G401 (cell line): ENCODE measurements at places on chromosomes 1 and 21. TPM values are rescaled to one million over a fixed set of nuclear protein-coding genes. Genes with fewer than 3 reads are reported as not detected.

ZFP69B gene
- 2.8 and 3.0 TPM in 2 replicates for total RNA-seq

TMEM82 gene
- total RNA-seq: not detected in 2 replicates

HMGCS2 gene
- not detected in 2 replicates for total RNA-seq

OR10Z1 gene
- total RNA-seq: not detected in 2 replicates

NEK2 gene
- total RNA-seq: 38.2 and 42.5 TPM in 2 replicates

OR10T2 gene
- not detected in 2 replicates for total RNA-seq

OR2T2 gene
- total RNA-seq: not detected in 2 replicates

MAD2L2 gene
- total RNA-seq: 144 and 155 TPM in 2 replicates

CLCA4 gene
- not detected in 2 replicates for total RNA-seq

TNFRSF18 gene
- 1.2 TPM in 1 of 2 replicates, not detected in the other for total RNA-seq

GPR52 gene
- total RNA-seq: not detected in 2 replicates

IFFO2 gene
- 12.7 and 15.7 TPM in 2 replicates for total RNA-seq

LRRC42 gene
- 60.4 and 94.7 TPM in 2 replicates for total RNA-seq

OR6K3 gene
- not detected in 2 replicates for total RNA-seq

C1orf226 gene
- total RNA-seq: 2.4 TPM in 1 of 2 replicates, not detected in the other

SYDE2 gene
- total RNA-seq: 9.2 and 12.0 TPM in 2 replicates

TDRD5 gene
- total RNA-seq: not detected in 2 replicates

PTGS2 gene
- total RNA-seq: not detected in 2 replicates

CELA2B gene
- not detected in 2 replicates for total RNA-seq

TMPRSS3 gene
- not detected in 2 replicates for total RNA-seq

LORICRIN gene
- not detected in 2 replicates for total RNA-seq

LCE2C gene
- not detected in 2 replicates for total RNA-seq

MSH4 gene
- total RNA-seq: not detected in 2 replicates

OLIG1 gene
- total RNA-seq: not detected in 2 replicates

HSPB7 gene
- total RNA-seq: 3.2 and 7.1 TPM in 2 replicates

SLC45A3 gene
- 4.4 and 5.4 TPM in 2 replicates for total RNA-seq

CD1D gene
- total RNA-seq: not detected in 2 replicates

OXCT2 gene
- not detected in 2 replicates for total RNA-seq

KCNE2 gene
- total RNA-seq: not detected in 2 replicates

NCAM2 gene
- 5.2 and 6.7 TPM in 2 replicates for total RNA-seq

TNFRSF4 gene
- total RNA-seq: not detected in 2 replicates

RSPO1 gene
- total RNA-seq: 0.07 TPM in 1 of 2 replicates, not detected in the other

ANKRD13C gene
- total RNA-seq: 14.9 and 19.9 TPM in 2 replicates

FAM72A gene
- 8.4 and 18.6 TPM in 2 replicates for total RNA-seq

PACC1 gene
- total RNA-seq: 12.4 and 25.2 TPM in 2 replicates

ALPL gene
- total RNA-seq: 0.58 and 0.98 TPM in 2 replicates

CELA3A gene
- total RNA-seq: not detected in 2 replicates
